Endothelial cell of umbilical vein (primary cell): ENCODE measurements at places on chromosomes 2 and 18.

DNA sequence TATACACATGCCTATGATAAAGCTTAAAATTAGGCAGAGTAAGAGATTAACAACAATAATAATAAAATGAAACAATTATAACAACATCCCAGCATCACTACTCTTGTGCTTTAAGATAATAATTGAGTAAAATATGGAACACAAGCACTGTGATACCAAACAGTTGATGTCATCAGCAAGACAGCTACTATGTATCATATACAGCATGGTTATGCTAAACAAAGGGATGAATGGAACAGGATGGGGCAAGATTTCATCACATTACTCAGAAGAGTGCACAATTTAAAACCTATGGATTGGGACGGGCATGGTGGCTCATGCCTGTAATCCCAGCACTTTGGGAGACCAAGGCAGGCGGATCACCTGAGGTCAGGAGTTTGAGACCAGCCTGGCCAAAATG lies 1221.0 kb downstream of the SUCLG1 start:
- no peak overlapping the region for H3K4me3 ChIP-seq
- no peak for DNase-seq
- no peaks in the 10 kb centered on the region for H3K36me3 ChIP-seq
- no peaks in the 10 kb centered on the region for H3K27me3 ChIP-seq
- H3K27ac ChIP-seq: no peak overlapping the region

- no peaks in the 10 kb centered on the region for H3K4me1 ChIP-seq
- DNase-seq: peak; percentile 12
- H3K4me3 ChIP-seq: no peak overlapping the region
- no peaks in the 10 kb centered on the region for H3K36me3 ChIP-seq
These were observed 16.9 kb upstream of the HNRNPLL start for GRCh38 chr2:38619458-38620164.

GRCh38 chr2:5991305-5991968 lies 299.3 kb downstream of the SOX11 start:
- H3K4me1 ChIP-seq: no peaks in the 10 kb centered on the region
- H3K36me3 ChIP-seq: no peaks in the 10 kb centered on the region
- DNase-seq: no peak
- no peak overlapping the region for H3K27ac ChIP-seq
- no peaks in the 10 kb centered on the region for H3K27me3 ChIP-seq

DNA sequence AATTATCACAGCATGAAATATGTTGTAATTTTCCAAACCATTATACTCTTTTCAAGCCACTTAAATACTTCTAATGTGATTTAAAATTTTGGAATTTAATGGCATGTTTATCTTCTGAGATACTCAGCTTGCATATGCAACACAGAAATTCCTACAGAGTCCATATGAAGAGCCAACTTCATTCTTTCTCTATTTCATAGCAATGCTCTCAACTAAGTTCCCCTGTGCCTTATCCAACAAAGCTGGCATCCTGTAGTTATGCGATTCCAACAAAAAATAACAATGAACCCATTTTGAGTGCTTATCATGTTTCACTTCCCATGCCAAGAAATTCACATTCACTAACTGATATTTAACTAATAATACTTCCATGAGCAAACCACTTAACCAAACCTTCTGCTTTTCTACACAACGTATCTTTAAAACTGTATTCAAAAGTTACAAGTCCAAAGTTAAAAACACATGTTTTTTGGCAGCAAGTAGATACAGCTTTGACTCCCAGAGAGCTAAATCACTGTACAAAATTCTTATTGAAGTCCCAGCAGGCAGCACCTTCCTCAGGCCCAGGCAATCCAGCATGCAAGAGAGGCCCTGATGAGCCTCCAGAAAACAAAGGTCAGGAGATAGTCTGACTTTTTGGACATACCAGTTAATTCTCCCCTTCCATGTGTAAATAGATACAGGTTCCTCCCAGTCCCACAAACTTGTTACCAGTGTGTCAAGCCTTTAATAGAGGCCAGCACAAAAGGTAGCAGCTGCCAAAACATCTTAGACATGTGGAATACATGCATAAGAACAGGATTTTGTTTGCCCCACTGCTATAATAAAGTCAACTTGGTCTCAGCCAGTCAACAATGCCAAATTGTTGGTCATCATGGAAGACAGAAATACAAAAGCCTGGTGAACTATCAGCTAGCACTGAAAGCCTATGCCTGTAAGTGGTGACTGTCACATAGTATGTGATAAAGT lies 113.1 kb upstream of the WDR75 start:
- peak overlapping the region; percentile 55 for H3K27ac ChIP-seq
- peak; percentile 78 for DNase-seq
- no peak overlapping the region for H3K4me3 ChIP-seq
- H3K36me3 ChIP-seq: no peaks in the 10 kb centered on the region

- DNase-seq: no peak
- no peaks in the 10 kb centered on the region for H3K36me3 ChIP-seq
- H3K4me1 ChIP-seq: no peaks in the 10 kb centered on the region
- no peak overlapping the region for H3K4me3 ChIP-seq
These were observed 169.6 kb downstream of the KCNS3 start for GRCh38 chr2:18047896-18048657.

DNA sequence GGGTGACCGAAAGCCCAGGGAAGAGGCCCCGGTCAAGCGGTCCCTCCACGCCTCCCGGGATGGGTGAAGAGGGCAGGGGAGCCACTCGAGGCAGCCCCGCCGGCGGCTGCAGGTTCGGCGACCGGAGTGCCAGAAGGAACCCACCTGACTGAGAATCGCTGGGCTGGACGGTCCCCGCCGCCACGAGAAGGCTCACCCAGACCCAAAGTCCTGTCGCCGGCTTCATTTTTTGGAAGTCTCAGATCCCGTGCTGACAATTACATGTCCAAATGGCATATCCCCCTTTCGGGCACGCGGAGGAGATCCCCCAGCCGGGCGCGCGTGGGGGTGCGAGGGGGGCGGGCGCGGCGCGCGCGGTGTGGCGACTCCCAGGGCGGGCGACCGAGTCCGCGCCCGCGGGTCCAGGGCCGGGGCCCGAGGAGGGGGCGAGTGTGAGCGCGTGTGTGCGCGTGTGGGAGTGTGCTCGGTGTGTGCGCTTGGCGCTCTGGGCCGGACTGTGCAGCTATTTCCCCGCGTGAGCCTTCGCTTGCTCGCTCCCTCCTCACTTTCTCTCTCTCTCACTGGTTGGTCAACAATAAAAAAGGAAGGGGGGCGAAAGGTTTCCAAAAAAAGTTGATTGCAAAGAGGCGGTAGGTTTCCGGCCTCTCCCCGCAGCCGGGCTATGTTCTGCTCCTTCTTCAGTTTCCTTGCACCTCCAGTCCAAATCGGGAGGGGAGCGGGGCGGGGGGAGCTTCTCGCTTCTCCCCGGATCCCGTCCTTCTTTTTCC lies at the start of gene ERBB4:
TSS of gene ERBB4 (minus strand) at position 498 of the 767 bp plus-strand sequence. CDS start at position 226, 272 bp downstream.
- H3K4me1 ChIP-seq: peaks cover 18% of the 10 kb centered on the region
- H3K4me3 ChIP-seq: peak within 1 kb of the TSS; percentile 86
- DNase-seq: no peak
- peaks cover 31% of the 10 kb centered on the region for H3K27me3 ChIP-seq

- no peak overlapping the region for H3K4me3 ChIP-seq
- peak overlapping the region; percentile 27 for H3K27ac ChIP-seq
- peaks cover 10% of the 10 kb centered on the region for H3K36me3 ChIP-seq
- no peaks in the 10 kb centered on the region for H3K27me3 ChIP-seq
These were observed 222.0 kb upstream of the FN1 start for GRCh38 chr2:215657844-215658243.
